Stimulated activated CD4-positive, alpha-beta T cell treated with anti-CD3 and anti-CD28 coated beads, TNF-alpha, amount 100 ng/mL, for 1 hour (primary cell): ENCODE measurements at places on chromosomes 6 and 20.
A peak's percentile ranks its signal among the peaks of the same experiment; 100 is the strongest.

GRCh38 chr6:1247056-1247455, 64.8 kb upstream of the FOXQ1 start:
- no peak for DNase-seq

DNA sequence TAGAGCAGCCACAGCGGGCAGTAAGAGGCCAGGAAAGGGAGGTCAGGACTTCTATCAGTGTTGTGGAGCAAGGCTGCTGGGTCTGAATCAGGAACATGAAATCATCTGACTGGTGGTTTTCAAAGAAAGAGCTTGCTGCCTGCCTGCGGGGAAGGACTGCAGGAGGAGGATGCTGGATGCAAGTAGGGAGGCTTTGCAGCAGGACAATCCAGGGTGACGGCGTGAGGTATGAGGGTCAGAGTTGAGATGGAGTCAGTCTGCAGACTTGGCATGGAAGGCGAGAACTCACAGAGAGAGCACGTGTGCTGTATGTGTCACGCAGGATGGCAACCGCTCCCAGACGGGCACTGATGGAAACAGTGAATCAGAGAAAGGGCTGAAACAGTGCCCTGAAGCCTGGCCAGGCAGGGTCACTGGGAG, 59.2 kb upstream of the CD93 start:
- no peak for DNase-seq

GRCh38 chr6:35091346-35092083, 49.6 kb downstream of the TCP11 start:
- DNase-seq = no peak

- DNase-seq = no peak
Observed at GRCh38 chr6:81800666-81801065, 48.2 kb upstream of the TENT5A start.

DNA sequence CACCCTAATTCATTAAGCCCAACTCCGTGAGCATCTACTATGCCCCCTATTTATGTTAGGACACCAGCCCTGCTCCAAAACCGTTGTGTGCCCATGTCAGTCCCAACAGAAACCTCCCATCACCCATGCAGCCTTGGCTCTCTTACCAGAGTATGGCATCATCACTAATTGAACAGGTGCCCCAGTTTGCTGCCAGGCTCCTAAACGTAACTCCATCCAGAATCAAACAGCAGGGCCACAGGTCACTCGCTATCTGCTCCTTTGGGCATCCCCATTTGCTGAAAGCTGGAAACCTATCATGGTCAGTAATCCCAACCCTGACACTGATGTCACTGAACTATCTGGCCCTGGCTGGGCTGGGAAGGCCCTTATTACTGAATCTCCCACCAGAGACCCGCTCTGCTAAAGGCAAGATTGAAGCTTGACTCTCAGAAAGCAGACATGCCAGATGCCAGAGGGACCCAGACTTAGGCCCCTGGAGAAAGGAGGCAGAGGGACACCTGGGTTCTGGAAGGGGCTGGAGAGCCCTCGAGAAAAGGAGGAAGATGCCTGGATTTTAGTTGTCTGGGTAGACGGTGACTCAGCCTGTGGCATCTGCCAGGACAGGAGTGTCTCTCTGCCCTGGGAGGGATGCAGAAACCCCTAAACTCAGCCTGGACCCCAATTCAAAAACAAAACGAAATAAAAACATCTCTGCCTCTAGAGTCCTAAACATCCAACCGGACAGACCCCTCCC, 14.0 kb downstream of the MUCL3 start:
- DNase-seq = no peak

GRCh38 chr6:7262746-7263518, 50.1 kb downstream of the SSR1 start:
- no peak for DNase-seq

- DNase-seq = no peak
Observed at GRCh38 chr6:44064089-44064947, 62.9 kb downstream of the MRPL14 start.

DNA sequence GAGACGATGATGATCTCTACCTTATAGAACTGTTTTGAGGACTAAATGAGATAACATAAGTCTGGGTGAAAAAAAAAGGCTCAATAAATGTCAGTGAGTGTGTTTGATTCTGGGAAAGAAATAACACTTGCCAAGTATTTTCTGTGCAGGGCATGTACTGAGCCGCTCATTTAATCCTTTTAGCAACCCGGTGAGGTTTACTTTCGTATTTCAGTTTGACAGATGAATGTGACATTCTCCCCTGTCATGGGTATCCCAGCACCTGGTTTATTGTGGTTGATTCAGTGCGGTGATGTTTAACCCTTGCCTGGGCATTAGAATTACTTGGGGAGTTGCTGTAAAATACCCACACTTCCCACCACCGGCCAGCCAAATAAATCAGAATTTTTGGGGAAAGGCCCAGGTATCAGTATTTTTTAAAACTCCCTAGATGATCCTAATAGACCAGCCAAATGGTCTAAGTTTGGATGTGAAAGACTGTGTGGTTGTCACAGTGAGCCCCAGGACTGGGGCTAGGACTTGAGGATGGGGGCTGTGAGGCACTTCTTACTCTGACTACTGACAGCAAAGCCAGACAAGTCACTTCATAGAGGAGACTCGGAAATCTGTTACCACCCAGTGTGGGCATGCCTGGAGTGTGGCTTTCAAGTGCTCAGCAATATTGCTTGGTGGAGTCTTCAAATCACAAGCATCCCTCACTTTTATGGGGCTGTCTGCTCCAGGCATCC, 100.2 kb upstream of the KCNG1 start:
- no peak for DNase-seq

- no peak for DNase-seq
Observed at GRCh38 chr20:60254901-60255411, 296.7 kb downstream of the CDH26 start.

DNA sequence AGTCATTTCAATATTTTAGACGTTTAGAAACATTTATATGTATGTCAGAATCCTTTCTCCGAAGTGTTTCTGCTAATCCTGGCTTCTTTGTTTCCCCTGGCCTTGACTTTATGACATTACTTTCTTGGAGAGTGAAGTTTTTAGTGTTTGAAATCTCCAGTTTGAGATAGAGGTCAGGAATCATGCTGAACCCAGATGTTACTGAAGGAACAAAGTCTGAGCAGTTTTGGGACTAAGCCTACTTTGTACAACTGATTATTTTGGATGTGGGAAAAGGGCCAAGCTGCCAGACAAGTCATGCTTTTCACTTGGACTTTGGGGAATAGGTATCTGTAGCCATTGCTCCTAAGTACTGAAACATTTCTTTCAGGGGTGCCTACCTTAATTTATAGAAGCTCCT, 2.3 kb downstream of the RNF144B start:
- no peak for DNase-seq

DNA sequence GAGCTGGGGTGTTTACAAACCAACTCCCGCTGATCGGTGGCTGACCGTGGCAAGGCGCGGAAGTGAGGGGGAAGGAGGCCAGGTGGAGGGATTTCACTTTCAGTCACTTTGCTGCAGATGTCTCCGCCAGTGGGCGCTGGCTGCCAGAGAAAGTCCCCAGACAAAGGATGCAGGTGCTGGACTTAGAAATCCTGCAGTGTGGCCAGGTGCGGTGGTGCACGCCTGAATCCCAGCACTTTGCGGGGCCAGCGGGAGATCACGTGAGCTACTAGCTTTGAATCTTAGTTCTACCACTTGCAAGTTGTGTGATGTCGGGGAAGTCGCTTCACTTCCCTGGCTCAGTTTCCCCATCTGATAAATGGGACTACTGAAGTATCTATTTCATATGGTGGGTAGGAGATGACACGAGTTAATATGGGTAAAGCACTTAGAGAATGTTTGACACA, 180.4 kb downstream of the ZNF217 start:
- DNase-seq = peak; percentile 2

GRCh38 chr6:63236398-63236817, 25.1 kb downstream of the FKBP1C start:
- DNase-seq = no peak

- no peak for DNase-seq
Observed at GRCh38 chr6:27667016-27667656, 194.2 kb upstream of the ZNF184 start.

- no peak for DNase-seq
Observed at GRCh38 chr6:44627091-44627882, 239.8 kb downstream of the CDC5L start.
